ENCODE measurements at places on chromosomes 3 and 15. TPM values are rescaled to one million over a fixed set of nuclear protein-coding genes. Genes with fewer than 3 reads are reported as not detected.

- DNase-seq: no peak
Measured at GRCh38 chr3:169804681-169805080, 8.0 kb upstream of the LRRIQ4 start.

- no peak for DNase-seq
Measured at GRCh38 chr3:56612146-56612545, 55.2 kb downstream of the CCDC66 start.

DNA sequence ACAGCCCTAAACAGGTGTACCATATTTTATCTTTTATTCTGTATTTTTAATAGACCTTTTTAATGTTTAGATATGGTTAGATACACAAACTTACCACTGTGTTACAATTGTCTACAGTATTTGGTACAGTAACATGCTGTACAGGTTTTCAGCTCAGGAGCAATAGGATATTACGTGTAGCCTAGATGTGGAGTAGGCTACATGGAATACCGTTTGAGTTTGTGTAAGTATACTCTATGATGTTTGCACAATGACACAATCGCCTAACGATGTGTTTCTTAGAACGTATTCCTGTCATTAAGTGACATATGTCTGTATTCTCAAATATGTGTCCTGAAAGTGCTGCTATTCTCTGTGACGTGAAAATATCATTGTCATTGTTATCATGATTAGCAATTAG, 62.6 kb downstream of the MFSD1 start:
- DNase-seq: no peak

DNA sequence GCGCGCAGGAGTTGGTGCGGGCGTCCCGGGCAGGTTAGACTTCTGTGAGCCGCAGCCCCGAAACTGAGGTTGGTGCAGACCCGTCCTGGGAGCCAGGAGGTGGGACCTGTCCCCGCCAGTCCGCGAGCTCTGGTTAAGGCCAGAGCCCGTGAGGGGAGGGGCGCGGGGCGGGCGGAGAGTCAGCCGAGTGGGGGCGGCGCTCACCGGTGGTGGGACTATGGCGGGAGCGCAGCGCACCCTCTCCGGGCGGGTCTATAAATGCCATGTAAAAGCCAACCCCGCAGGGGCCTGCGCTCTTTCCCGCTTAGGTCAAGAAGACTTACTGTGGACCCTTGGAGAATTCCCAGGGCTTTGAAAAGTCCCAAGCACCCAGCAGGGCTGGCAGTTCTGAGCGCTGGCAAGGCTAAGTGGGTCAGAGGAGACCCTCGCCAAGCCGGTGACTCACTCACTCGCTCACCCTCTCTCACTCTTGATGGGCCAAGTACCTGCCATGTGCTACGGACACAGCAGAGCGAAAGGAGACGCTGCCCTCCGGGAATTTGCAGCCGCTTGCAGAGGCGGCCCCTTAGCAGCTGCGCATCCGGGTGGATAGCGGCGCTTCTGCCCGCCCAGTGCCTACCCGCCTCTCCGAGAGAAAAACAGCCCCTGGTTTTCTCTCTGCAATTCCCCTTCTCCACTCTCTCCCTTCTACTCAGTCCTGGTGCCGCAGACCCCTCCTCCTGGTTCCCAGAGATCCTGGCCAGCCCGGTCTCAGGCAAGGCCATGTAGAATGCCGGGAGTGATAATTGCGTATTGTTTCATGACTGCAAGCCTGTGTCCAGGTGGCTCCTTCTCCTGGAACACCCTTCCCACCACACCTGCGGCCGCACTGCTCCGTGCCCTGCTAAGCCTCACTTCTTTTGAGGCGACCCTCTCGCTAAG, at the start of gene ALDH1L1:
Gene ALDH1L1, minus strand, starts transcription at position 110 of the 921 bp plus-strand sequence. CDS start 19,607 bp downstream, outside the sequence.
- DNase-seq: peak; percentile 83

DNA sequence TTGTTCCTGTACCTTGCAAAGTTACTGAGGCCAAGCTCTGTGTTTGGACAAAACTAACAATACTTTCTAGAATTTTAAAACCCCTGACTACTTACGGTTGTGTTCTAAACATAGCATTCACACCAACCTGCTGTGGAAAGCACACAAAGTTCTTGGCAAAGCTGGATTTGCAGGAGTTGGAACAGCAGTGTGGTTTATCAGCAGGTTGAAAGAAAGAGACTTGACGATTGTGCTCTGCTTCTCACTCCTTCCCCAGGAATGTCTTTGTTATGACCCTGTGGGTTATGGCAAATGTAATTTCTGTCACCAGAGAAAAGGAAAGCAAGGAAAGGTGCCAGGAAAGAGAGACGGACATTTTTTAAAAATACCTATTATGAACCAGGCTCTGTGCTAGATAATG, 165.5 kb upstream of the TGFBR2 start:
- DNase-seq: no peak

- no peak for DNase-seq
Measured at GRCh38 chr3:168645180-168645579, 549.5 kb upstream of the GOLIM4 start.

- peak; percentile 88 for DNase-seq
Measured at GRCh38 chr15:92714477-92715401, 59.2 kb upstream of the FAM174B start.

- no peak for DNase-seq
Measured at GRCh38 chr15:64720188-64720587, 55.2 kb downstream of the RBPMS2 start.

DNA sequence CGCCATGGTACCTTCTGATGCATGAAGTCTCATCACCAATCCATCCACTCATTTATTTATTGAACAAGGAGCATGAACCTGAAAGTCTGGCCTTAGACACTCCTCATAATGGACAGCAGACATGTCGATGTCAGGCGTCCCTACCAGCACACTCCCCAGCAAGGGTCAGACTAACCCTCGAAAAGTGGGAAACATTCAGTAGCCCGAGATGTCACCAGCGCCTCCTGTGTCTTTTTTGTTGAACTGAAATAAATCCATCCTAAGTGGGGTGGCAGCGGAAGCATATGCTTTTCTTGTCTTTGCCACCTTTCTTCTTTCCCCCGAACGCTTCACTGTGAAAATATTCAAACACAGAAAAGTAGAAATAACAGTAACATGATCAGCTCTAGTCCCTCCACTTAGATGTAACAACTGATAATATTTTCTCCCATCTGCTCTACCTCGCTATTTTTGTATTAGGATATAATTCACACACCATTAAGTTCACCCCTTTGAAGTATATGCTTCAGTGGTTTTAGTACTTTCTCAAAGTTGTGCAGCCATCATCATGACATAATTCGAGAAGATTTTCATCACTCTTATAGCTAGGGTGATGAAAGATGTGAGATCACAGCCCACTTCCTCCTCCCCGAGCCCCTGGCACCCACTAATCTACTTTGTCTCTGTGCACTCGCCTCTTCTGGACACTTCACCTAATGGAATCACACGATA, 121.6 kb downstream of the ADAMTS17 start:
- peak; percentile 7 for DNase-seq

DNA sequence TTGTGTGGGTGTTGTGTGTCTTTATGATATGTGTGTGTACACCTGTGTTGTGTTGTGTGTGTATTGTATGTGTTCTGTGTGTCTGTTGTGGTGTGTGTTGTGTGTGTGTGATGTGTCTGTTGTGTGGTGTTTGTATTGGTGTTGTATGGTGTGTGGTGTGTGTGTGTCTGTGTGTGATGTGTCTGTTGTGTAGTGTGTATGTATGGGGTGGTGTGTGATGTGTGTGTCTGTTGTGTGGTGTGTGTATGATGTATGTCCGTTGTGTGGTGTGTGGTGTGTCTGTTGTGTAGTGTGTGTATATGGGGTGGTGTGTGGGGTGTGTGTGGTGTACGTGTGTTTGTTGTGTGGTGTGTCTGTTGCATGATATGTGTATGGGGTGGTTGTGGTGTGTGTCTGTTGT, 46.6 kb downstream of the ZDHHC19 start:
- DNase-seq: no peak

- no peak for DNase-seq
Measured at GRCh38 chr15:27458345-27459084, 487.5 kb downstream of the GABRG3 start.

DNA sequence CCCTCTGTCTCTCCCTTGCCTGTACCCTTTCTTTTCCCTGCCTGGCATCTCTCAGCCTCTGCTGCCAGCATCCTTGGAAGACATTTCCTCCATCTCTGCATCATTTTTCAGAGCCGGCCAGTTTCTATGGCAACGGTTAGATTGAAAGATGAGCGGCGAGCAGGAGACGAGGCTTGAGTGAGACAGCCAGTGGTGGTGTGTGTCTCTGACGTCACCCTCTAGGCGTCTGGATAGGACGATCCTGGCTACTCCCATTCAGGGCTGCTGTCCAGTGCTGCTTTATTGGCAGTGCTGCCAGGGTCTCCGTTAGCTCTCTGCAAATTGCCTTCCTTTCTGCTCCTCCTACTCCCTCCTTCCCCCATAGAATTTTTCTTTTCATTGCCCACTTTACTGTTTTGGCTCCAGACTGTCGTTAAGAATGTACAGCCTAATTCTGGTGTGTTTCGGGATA, 57.9 kb downstream of the TRAK1 start:
- DNase-seq: peak; percentile 94

- no peak for DNase-seq
Measured at GRCh38 chr15:29623116-29623639, 199.1 kb downstream of the TJP1 start.

Gene GPR176
- 2.9 TPM for polyA plus RNA-seq

Gene H1-8
- polyA plus RNA-seq: not detected

Gene ZIC1
- polyA plus RNA-seq: not detected

All from kidney (tissue), 22 donors.